ENCODE measurements at places on chromosomes 12 and 14.

DNA sequence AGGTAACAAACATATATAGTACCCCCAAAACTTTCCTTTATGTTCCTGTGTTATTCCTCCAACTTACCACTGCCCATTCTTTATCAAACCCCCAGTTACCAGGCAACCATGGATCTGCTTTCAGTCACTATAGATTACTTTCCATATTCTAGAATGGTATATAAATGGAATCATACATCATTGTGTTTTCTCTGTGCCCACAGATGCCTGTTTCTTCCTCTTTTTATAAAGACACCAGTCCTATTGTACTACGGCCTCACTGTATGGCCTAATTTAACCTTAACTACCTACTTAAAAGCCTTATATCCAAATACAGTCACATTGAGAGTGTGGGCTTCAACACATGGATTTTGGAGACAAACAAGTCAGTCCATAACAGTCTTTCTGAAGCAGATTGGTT, 2.6 kb downstream of the TAS2R14 start:
- no peak for DNase-seq

DNA sequence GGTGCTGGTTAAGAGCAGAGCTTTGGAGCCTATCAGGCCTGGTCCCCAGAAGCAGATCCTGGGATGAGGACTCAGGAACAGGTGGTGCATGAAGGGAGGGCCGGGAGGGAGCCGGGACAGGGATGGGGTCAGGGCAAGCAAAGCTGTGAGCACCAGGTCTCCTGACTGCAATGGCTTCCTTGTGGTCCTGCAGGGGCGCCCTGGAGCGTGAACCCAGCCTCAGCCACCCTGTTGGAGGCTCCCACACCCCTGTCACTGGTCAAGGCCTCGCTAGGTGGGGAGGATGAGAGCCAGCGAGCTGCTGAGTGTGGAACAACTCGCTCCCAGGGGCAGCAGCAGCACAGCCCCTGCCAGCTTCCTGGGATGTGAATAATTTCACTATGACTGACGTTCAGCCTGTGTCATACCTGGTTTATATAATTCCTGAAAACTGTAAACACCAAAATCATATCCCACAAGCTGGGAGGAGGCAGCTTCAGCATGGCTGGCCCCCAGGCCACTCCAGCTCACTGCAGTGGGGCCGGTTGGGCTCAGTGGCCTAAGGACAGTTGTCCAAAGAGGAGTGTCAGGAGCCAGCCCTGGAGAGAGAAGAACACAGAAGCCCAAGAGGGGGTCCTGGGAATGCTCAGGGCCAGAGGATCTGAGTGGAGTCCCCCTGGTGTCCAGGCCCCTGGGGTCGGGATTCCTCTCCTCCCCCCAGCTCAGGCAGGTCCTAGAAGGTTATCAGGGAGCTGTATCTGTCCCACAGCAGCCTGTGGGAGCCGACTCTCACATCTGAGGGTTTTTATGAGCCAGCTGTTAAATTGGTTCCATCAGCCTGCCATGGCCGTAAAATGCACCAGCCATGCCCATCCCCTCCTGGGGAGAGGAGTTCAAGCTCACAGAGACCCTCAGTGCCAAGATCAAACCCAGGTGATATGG, 272.9 kb downstream of the ADGRD1 start:
- DNase-seq, result no peak

DNA sequence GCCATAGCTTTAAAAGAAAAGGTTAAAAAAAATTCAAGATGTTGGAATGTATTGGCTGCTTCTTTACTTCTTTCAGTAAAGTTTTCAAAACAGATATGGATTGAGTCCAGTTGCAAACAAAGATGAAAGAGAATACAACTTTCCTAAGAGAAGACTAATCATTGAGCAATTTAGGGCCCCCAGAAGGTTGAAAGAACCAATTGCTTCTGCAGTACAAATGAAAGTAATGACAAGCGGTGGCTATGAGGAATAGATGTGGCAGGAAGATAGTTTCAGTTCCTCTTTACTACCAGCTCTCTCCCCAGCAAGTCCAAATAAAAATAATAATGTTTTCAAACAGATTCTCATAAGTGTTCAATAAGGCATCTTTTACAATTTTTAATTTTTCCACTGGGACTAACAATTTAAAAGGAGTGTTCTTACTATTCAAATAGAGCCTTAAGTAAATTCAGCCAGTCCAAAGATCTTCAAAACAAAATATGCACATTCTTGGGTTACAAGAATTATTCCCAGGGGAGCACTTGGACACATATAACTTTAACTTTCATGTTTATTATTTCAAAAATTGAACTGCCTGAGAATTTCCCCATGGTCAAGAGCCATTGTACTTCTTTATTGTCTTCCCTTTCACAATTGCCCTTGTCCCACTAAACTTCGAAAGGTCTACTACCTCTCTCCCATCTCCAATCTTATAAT, 62.3 kb upstream of the PPP1R12A start:
- DNase-seq, result no peak

DNA sequence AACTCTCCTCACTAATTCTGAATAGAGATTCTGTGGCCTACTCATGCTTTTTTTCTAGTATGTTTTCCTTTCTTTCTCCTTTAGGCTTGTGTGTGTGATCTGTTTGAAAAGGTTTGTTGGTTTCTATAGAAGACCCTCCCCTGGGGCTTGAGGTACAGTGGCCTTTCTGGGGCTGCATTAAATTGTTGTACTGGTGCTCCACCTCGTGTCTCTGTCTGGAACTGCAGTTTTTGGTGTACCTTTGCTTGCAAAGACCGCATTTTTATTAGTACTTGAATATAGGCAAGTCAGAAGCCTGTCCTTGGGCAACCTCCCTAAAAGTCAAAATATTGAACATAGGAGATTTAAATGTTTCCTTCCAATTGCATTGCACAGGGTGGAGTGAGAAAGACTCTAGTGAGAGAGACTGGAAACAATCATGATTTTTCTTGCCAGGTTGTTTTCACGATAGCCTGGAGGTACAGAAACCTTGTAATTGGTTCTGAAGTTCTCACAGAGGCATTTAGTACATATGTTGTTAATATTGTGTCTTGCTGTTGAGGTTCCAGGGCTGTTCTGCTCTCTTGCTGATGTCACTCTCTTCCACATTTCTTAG, 39.0 kb downstream of the SLCO1B1 start:
- DNase-seq, result peak; percentile 13

DNA sequence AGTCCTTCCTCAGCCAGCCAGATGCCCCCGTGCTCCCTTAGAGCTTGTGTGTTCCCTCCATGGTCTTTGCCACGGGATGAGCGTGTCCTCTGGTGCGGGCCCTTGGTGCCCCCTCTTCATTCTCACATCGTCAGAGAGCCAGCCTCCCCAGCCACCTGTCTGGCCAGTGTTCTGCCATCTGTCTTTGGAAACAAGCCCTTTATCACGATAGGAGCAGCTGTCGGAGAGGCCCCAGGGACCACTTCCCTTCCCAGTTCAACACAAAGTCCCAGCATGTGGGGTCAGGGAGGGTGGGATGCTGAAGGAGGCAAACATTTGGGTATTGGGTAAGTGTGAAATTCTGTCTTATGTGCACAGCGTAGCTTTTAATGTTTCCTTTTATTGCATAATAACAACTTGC, 44.5 kb downstream of the DYNC1H1 start:
- no peak for DNase-seq

DNA sequence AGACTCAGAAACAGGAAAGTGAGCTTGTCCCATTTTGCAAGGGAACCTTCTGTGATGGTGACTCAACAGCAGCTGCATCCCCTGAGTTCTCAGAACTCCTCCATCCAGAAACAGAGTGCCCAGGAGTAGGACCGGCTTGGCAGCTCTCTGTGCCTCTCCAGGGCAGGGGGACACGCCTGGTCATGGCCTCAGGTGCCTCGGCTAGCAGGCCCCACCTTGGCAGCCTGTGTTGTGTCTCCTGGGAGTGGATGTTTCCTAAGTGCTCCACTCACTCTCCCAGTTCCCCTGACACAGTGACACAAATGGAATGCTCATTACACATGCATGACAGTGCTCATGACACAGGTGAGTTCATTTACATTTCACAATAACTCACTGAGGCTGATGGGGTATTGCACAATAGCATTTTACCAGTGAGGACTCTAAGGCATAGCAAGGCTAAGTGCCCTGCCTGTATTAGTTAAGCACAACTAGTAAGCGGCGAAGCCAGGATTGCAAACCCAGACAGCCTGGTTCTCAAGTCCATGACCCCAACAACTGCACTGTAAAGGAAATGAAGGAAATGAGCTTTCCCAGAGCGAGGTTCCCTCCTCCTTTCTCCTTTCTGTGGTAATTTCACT, 47.4 kb downstream of the CALM1 start:
- no peak for DNase-seq

DNA sequence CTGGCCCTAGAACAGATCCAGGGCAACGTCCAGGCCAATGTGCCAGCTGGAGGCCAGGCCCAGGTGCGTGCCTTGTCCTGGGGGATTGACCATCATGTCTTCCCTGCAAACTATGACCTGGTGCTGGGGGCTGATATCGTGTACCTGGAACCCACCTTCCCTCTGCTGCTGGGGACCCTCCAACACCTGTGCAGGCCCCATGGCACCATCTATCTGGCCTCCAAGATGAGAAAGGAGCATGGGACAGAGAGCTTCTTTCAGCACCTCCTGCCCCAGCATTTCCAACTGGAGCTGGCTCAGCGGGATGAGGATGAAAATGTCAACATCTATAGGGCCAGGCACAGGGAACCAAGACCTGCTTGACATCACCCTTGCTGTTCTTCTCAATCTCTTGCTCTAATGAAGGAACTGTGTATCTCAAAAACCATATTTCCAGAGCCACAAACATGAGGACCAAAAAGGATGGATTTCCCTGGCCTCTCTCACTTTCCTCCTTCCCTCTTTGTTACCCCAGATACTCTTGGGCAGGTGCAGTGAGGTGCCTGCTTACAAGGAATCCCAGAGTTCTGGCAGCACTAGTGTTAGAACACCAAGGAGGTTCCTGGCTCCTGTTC, 2.2 kb upstream of the TSFM start:
- no peak for DNase-seq

DNA sequence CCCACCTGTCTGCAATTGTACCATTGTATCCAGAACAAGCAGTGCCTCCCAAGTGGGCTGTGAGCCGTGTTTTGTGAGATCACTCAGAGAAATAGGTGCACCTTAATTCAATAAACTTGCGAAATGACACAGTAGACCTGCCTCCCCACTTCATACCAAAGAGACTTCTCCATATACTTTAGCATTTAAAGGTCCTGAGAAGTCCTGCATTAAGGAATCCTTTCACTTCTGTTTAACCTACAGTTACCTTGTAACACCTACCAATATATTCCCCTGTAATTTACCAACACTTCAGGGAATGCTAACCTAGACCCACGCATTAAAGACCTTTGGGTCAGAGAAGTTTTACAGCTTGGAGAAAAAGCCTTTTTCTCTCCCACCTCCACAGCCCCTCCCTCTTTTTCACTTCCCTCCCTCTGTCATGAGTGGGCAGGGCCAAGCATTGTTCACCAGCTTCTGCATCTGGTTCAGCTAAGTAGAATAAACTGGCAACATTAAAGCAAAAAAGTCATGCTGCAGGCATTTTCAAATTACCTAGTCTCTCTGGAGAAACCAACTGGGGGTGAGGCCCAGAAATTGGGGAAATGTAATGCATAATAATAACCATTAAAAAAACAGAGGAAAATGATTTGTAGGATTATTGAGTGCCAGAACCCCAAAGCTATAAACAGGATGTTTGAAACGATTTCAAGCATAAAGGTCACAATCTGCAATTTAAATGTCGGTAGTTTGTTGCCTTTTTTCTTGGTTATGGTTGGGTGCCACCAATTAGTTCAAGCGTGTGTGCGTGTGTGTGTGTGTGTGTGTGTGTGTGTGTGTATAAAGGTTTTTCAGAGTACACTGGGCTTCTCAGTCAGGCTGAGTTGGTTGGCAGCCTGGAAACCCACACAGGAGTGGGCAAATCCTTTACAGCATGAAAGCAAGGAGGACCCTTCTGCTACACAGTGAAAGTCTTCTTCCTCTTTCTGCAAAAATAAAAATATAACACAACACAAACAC, 13.7 kb upstream of the WSCD2 start:
- no peak for DNase-seq

DNA sequence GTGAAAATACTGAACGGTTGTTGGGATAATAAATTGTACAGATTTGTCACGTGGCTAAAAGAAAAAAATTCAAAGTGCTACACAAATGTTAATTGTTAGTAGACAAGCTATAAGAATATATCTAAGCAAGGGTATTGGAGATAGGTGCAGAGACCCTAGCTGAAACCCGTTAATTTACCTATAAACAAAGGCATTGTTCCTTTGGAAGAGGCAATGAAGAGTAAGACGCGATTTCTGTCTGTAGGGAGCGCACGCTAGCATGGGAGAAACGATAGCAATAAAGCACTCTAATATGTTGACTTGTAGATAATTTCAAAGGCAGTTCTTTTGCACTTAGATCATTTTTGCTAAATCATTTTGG, 565 bp downstream of the CCDC77 start:
- no peak for DNase-seq

GRCh38 chr12:6828781-6829535, 751 bp downstream of the P3H3 start:
- DNase-seq, result no peak

DNA sequence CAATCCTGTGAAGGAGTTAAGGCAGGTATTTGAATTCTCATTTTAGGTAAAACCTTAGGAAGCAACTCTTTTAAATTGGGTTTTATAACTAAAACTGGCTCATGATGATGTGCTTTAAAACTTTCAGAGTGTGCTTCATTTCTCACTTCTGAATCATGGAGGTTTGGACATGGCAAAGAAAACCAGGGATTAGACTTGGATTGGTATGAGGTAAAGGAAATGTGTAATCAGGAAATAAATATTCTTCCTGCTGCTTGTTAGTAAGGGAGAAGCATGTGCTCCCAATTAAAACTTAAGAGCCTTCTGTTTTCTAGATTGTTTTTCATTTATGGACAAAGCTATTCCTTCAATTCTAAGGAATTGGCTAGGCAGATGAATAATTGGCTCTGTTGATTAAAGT, 57.4 kb downstream of the FBXO33 start:
- no peak for DNase-seq

GRCh38 chr12:109296431-109296830, 12.7 kb downstream of the FOXN4 start:
- no peak for DNase-seq

Data from NCI-H1092 (cell line).